ENCODE measurements at places on chromosomes 4 and X.

- DNase-seq, result no peak
Measured at GRCh38 chrX:352181-352580, 33.6 kb upstream of the GTPBP6 start.

- DNase-seq, result no peak
Measured at GRCh38 chr4:158182736-158183135, 9.9 kb upstream of the GASK1B start.

GRCh38 chr4:121454251-121454979 is 73.6 kb upstream of the QRFPR start:
- no peak for DNase-seq

GRCh38 chr4:88378691-88379559 is at the start of gene HERC6:
TSS of gene HERC6 (plus strand) at chr4:88378852. CDS start at chr4:88378922, 70 bp downstream.
- peak; percentile 87 for DNase-seq

- DNase-seq, result no peak
Measured at GRCh38 chr4:182216005-182216404, 27.2 kb upstream of the TENM3 start.

- DNase-seq, result no peak
Measured at GRCh38 chr4:188190461-188190860, 51.2 kb downstream of the TRIML1 start.

GRCh38 chrX:72687396-72687795 is 26.7 kb downstream of the PHKA1 start:
- no peak for DNase-seq

- DNase-seq, result no peak
Measured at GRCh38 chr4:131499141-131499873, 1649.8 kb upstream of the PCDH10 start.

DNA sequence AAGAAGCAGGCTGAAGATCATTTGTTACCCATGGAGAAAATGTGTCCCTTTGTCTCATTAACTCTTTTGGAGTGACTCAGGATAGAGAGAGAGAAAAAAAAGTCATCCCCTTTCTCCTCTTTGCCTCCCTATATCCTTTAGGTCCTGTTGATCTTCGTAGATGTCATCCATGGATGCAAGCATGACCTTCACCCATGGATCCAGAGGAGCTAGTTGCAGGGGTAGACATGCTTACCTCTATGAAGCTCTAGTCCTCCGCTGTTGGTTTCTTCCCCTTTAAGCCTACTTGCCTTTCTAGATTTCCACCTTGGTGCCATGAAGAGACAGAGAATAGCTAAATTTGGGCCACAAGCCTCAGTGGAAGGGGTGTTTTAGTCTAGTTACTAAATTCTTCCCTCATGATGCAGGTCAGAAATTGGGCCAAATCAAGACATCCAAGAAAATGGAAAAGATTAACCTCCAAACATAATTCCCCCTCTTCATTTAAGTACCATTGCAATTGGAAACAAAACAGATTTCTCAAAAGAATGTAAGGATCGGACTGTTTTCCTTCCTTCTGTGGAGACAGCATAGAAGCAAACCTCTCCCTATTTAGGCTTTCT is 178.4 kb downstream of the TECRL start:
- no peak for DNase-seq

- DNase-seq, result no peak
Measured at GRCh38 chrX:149858592-149858991, 22.4 kb upstream of the MAGEA8 start.

GRCh38 chrX:120603707-120604360 is at the start of gene MCTS1:
TSS of gene MCTS1 (plus strand) at chrX:120604101. CDS start at chrX:120604237, 136 bp downstream.
- DNase-seq, result peak; percentile 94

- DNase-seq, result no peak
Measured at GRCh38 chr4:8270912-8271815, 1.6 kb downstream of the HTRA3 start.

- DNase-seq, result no peak
Measured at GRCh38 chrX:21666679-21667078, 8.5 kb upstream of the KLHL34 start.

DNA sequence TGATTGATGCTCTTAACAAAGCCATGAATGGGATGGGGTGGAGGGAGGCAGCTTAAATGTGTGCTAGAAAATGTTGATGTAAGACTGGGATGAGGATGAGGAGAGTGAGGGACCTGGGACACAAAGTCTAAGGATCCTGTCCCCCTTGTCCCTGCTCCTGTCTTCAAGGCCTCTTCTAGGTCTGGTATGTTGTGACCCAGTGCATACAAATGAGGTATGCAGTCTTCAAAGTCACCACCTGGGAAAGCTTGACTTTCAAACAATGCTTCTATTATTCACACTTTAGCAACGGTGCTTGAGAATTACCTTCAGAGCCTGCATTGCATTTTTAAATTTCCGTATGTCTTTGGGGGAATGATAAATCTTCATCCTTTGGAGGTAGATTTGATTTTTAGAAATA is 88.4 kb upstream of the SLC34A2 start:
- DNase-seq, result no peak

DNA sequence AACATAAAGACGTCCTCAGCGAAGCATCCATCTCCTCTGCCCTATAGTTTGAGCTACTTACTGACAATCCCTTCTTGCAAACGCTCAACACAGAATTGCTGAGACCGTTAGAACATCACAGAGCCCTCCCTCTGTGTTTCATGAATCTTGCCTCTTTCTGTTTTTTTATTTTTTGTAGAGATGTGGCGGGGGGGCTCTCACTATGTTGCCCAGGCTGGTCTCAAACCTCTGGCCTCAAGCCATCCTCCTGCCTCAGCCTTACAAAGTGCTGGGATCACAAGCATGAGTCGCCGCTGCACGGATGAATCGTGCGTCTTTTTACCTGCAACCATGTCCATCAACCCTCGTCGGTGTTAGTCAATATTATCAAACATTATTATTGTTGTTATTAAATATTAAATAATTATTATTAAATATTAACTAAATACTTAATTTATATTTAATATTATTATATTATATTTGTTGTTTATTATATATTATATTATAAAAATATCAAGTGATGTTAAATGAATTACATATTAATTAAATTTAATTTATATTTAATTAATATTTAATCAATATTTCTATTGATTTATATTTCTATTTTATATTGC is 200.7 kb downstream of the CRLF2 start:
- DNase-seq, result no peak

- DNase-seq, result no peak
Measured at GRCh38 chr4:90375081-90375480, 247.9 kb downstream of the CCSER1 start.

DNA sequence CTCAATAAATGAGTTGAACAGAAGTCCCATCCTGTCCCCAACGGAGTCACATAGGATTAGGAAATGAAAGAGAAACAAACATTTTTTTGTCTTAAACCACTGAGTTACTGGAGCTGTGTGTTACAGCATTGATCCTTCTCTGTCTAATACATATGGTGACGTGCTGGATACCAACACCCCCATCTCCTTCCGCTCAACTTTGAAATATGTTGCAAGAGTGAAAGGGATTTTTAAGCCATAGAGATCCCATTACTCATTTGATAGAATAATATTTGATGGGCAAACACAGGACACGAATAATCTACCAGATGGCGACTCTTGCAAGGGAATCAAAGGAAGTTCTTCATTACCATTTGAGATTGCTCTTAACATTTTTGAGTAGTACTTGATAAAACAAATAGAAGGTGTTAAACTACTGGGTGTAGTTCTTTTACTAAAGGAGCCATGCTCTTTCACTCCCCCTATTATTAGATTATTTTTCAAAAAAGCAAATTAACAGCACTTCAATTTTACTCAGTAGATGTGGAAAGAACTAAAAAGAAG is 140.5 kb downstream of the PACRGL start:
- DNase-seq, result no peak

DNA sequence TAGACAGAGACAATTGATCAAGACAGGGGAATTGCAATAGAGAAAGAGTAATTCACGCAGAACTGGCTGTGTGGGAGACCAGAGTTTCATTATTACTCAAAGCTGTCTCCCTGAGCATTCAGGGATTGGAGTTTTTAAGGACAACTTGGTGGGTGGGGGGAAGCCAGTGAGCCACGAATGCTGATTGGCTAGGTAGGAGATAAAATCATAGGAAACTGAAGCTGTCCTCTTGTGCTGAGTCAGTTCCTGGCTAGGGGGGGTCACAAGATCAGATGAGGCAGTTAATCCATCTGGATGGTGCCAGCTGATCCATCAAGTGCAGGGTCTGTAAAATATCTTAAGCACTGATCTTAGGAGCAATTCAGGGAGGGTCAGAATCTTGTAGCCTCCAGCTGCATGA is 358.6 kb downstream of the GPM6A start:
- no peak for DNase-seq

GRCh38 chr4:137390707-137391106 is 141.6 kb downstream of the PCDH18 start:
- no peak for DNase-seq

GRCh38 chr4:89482926-89483595 is 175.5 kb upstream of the GPRIN3 start:
- DNase-seq, result no peak

Measured in NAMALWA (cell line).